ENCODE measurements at places on chromosomes 12 and 14.
A peak's percentile ranks its signal among the peaks of the same experiment; 100 is the strongest.

DNA sequence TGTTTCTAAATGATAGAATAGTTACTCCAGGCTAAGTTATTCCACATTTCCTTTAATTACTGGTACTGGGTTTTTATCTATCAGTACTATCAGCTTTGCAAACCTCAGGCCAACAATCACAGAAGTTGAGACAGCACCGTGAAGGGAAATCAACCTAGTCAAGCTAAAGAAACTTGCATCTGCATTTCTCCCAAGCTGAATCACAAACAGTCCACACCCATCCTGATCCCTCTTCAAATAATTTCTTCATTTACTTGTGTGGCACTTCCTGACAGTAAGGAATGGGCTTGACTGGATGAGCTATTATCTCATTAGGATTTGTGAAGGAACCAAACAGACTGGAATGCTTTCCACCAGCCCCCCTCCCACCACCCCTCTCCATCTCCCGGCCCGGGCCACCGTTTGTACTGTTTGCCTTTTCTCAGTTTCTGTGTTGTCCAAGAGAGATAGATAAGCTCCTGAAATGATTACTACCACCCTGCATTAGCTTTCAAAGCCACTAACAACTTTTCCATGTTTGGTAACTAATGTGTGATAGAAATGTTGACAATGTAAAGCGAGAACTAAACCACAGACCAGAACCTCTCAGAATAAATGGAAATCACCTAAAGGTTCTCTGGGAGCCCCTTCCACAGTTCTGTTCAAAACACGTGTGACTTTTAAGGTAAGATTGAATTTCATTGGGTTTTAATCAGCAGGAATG, 236.3 kb downstream of the SLC25A21 start:
- peak; percentile 28 for DNase-seq

GRCh38 chr14:26846388-26846787, 248.6 kb upstream of the NOVA1 start:
- DNase-seq: no peak

- no peak for DNase-seq
Measured at GRCh38 chr12:70508178-70508577, 129.1 kb downstream of the PTPRB start.

GRCh38 chr14:80428171-80428570, 216.9 kb upstream of the DIO2 start:
- DNase-seq: peak; percentile 60

- peak; percentile 52 for DNase-seq
Measured at GRCh38 chr12:26090836-26091510, 33.9 kb downstream of the BHLHE41 start.

- peak; percentile 54 for DNase-seq
Measured at GRCh38 chr12:130162267-130162666, at the start of gene FZD10. Gene FZD10 (plus strand): TSS chr12:130162464. CDS start chr12:130162943, 479 bp downstream.

DNA sequence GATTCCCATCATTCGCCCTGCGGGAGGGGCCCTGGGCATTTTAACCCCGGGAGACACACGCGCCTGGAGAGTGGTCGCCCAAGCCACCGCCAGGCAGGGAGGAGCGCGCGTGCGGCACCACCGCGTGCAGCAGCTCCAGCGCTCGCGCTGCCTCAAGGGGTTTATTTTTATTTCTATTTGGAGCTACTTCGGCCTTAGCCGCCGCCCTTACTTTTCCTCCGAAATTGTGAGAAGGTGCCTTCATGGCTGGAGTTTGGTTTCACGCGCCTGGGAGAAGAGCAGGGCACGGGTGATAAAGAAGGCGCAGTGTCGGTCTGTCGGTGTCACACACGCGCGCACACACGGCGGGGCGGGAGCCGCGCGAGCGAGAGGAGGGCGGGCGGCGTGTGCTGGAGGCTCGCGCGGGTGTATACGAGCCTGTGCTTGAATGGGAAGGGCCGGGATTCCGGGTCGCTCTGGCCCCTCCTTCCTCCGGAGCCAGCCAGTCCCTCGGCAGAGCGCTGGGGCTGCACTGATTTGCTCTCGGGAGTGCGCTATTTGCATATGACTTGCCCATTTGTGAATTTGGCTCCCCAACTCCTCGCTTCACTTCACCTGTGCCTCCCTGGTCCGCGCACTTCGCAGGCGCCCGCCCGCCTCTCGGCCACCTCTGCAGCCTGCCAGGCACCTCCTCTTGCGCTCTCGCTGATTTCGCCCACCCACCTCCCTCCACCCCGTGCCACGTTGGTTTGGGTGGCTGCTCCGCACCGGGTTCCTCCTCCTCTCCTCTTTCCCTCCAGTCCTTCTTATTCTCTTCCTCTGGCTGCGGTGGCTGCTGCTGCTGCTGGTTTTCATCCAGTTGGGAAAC, 932.3 kb downstream of the DIO2 start:
- peak; percentile 82 for DNase-seq

GRCh38 chr14:59155886-59156285, 32.6 kb upstream of the DAAM1 start:
- DNase-seq: no peak

DNA sequence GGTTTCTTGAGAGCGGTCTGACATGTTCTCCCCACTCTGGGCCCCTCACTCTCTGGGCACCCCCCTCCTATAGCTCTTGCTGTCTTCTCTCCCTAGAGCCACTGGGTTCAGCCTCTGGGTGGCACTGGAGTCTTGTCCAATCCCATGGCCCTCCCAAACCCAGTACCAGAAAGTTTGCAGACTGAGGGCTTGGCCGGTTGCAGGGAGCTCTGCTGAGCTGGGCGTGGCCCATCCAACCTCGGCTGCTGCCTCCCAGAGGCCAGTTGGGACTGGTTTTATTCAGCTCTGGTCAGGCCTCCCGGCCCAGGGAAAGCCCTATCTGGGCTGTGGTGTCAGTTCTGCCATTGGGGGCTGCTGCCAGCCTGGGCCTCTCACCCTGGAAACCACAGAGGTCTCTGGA, 37.9 kb downstream of the ISCA2 start:
- DNase-seq: peak; percentile 40

GRCh38 chr12:29110506-29111442, 38.3 kb upstream of the FAR2 start:
- DNase-seq: no peak

DNA sequence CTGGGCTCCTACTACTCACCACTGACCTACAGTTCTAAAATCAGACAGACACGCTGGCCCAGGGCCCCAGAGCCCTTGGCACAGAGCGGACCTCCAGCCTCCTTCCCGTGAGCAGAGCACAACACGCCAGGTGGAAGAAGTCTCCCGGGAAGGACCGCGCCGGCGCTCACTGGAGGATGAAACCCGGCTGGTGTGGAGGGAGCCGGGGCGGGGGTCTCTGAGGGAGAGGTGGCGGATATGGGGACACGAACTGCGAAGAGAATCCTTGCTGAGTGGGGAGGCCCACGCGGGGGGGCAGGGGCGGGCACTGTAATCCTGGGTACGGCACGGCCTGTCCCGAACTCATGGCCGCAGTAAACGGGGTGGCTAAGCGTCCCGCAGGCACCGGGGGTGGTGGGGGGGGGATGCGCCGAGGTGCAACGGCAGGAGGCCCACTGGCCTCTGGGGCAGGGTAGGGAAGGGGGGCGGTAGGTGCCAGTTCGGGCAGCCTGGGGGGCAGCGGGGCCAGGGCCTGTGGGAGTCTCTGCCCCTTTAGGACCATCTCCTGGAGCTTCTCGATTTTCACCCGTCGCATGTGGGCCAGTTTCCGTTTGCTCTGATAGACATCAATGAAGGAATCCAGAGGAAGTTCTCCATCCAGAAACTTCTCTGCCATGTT, 28.8 kb downstream of the VPS37B start:
- no peak for DNase-seq
